ENCODE measurements at places on chromosomes 3 and 15.

- no peak for DNase-seq
Measured at GRCh38 chr3:59731943-59732342, 682.1 kb upstream of the CFAP20DC start.

GRCh38 chr3:22372292-22373062 is 621.5 kb upstream of the ZNF385D start:
- no peak for DNase-seq

DNA sequence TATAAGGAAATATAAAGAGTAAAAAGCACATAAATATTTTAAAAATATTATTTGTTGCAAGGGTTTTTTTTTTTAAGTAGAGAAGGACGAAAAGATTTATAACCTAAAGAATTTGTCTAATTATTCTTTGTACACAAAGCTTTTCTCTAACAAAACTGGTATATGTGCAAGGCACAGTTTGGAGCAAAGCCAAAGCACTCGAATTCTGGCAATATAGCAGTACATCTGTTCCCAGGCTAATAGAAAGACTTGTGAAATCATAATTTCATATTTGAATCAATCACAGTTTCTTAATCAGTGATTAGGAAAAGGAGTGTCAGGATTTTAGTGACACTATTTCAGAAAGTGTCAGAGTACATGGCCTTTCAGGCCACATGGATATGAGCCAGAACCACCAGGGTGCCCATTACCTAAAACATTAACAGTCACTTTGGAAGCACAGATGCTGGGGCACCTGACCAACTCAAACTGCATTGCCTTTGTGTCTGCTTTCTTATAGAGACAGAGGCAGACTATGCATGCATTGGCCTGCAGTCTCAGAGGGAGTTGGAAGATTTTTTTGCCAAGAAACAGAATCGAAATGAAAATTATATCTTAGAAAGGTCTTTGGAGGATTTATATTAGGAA is 651.8 kb upstream of the SGO1 start:
- no peak for DNase-seq

DNA sequence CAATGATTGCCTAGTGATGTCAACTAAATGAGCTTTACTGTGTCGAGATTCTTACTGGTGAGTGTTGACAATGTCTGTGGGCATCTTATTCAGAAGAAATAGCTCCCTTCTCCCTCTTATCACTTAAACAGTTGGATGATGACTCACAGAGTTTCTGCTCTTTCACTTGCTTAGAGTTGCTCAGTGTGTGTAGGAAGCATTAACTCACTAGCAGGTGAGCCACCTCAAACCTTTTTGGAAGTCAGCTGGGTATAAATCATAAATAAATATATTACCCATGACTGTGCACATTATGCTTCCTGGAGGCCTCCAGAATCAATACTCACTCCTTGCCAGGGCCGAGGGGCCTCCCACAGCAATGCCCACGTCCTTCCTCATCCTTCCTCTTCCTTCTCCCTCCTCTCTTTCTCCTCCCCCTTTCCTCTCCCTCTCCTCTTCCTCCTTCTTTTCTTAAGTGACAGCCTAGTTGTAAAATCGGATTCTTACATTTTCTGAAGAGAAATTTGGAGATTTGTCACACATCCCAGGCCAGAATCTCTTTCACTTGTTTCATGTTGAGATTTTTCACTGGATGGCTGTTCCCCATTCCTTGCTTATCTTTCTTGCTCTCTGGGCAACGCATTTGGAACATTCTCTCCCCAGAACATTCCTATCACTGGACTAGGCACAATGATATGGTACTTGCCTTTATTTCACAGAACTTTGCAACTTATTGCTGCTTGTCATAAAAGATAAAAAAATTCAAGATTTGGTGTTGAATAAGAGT is 17.5 kb downstream of the SHC4 start:
- DNase-seq = no peak

- no peak for DNase-seq
Measured at GRCh38 chr3:18389108-18389733, 35.9 kb downstream of the SATB1 start.

- no peak for DNase-seq
Measured at GRCh38 chr3:197270558-197271317, 27.7 kb downstream of the DLG1 start.

- no peak for DNase-seq
Measured at GRCh38 chr15:45499426-45499825, 23.1 kb downstream of the SLC30A4 start.

Measured in effector memory CD4-positive, alpha-beta T cell (primary cell).